Pulmonary artery endothelial cell (primary cell): ENCODE measurements at places on chromosomes 5 and 9.

DNA sequence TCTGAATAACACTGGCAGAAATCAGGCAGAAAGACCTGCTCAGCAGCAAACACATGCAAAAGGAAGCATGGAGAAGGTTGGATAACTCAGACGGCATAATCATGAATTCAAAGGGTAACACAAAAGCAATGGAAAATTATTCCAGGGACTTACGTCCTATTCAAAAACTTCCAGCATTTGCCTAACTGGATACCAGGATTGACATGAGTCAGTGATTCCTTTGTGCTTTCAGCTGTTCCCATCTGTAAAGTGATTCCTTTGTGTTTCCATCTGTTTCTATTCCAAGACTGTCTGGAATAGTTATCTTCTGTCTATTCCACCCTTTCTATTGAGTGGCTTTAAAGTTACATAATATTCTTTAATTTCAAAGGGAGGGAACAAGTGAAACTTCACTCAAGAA lies 1361.7 kb upstream of the CDH9 start:
- DNase-seq, result no peak

- DNase-seq, result no peak
Observed at GRCh38 chr9:98922721-98923435, 20.8 kb upstream of the COL15A1 start.

- no peak for DNase-seq
Observed at GRCh38 chr5:39255406-39255805, 36.0 kb upstream of the FYB1 start.

- no peak for DNase-seq
Observed at GRCh38 chr5:14681236-14681752, 16.8 kb downstream of the OTULIN start.

DNA sequence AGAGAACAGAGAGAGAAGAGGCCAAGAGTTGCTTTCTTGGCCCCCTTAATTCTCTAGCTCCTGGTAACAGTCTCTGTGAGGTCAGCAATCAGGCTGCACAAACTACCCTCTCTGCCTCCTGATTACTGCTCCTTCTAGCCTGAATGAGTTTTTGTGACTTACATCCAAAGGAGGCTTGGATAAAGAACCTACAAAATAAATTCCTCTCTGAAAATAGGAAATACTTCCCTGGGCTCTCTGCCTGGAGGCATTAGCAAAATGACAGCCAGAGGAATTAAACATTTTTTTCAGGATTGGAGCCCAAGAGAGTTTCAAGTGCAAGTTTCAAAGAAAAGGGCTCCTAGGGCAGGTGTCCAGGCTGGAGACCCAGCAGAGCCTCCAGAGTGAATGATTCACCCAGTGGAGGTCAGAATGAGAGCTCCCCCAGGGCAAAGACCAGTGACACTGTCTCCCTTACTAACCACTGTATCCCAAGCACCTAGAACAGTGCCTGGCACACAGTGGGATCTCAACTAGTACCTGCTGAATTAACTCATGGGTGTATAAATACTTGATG lies 162.5 kb downstream of the SPOCK1 start:
- DNase-seq, result no peak

DNA sequence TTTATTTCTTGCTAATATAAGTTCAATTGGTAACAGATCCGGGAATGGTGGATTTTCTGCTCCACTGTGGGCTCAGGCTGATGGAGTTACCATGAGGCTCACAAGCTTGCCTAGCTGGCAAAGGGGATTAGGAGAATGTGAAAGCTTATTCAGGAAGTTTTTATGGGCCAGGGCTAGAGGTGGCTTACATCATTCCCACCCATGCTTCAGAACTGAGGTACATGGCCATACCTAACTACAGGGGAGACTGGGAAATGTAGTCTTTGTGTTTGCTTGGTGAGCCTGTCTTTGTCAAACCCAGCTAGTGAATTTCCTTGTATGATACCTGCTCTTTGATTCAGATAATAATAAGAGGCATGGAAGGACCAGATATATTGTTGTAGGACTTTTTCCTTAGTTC lies 105.9 kb upstream of the DHFR start:
- DNase-seq, result no peak

GRCh38 chr5:57102905-57103255 lies 71.0 kb upstream of the GPBP1 start:
- DNase-seq, result no peak
